ENCODE measurements at places on chromosomes 1 and 21.

GRCh38 chr1:42953182-42954180 is 5.2 kb downstream of the SLC2A1 start:
- DNase-seq: no peak

GRCh38 chr1:11845641-11846335 is 1.8 kb downstream of the NPPA start:
- no peak for DNase-seq

- no peak for DNase-seq
These were observed 227.2 kb downstream of the KCNJ6 start for GRCh38 chr21:37688952-37689659.

DNA sequence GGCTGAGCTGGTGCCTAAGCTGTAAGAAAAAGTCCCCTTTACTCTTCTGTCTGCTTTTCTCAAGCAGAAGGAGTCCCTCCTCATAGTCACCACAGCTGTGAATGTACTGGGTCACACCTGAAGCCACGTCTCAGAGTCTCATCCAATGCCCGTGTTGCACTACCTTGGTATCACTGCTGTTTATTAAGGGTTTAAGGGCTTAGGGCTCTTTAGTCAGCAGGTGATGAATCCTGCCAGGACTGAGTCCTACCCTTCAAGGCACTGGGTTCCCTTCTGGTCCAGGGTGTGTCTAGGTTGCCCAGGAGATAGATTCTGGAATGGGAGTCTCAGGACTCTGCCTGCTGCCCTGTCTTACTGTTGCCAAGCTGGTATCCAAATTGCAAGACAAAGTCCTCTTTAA is 33.4 kb upstream of the ROR1 start:
- no peak for DNase-seq

- no peak for DNase-seq
These were observed 450.5 kb downstream of the NUF2 start for GRCh38 chr1:163772246-163772645.

GRCh38 chr1:109516872-109517271 is 7.3 kb upstream of the AMIGO1 start:
- DNase-seq: no peak

- no peak for DNase-seq
These were observed 8.7 kb downstream of the SORT1 start for GRCh38 chr1:109388884-109389637.

DNA sequence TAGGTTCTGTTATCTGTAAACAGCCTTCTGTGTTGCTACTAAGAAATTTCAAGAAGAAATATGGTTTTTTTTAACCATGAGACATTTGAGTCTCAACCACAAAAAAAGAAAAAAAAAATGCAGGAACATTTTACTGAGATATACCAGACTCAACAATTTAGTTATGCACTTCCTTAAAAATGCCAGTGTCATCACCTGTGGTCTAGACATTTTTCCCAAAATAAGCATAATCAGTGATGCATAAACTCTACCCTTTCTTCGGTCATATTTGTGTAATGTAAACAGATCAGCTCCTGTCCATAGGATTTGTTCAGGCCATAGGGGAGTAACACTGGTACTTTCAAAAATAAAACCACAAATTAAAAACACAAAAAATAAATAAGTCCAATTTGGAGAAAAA is 122.6 kb upstream of the TNFSF4 start:
- no peak for DNase-seq
